ENCODE measurements at places on chromosomes 5 and 9. TPM values are rescaled to one million over a fixed set of nuclear protein-coding genes. Genes with fewer than 3 reads are reported as not detected.

CCNB1 gene
- total RNA-seq = 0.75 TPM

ZBTB26 gene
- 5.9 TPM for total RNA-seq

RABGAP1 gene
- 20.2 TPM for total RNA-seq

HMCN2 gene
- not detected for total RNA-seq

MEGF10 gene
- not detected for total RNA-seq

PCDHGB3 gene
- not detected for total RNA-seq

TRIM7 gene
- total RNA-seq = 0.95 TPM

SLC28A3 gene
- not detected for total RNA-seq

SPOCK1 gene
- total RNA-seq = not detected

SLC34A1 gene
- not detected for total RNA-seq

DPM2 gene
- total RNA-seq = 42.7 TPM

GRCh38 chr9:5873439-5873838 lies 17.2 kb upstream of the MLANA start:
- no peak for DNase-seq

GRCh38 chr9:18821788-18822187 lies 211.2 kb downstream of the SAXO1 start:
- DNase-seq = no peak

DNA sequence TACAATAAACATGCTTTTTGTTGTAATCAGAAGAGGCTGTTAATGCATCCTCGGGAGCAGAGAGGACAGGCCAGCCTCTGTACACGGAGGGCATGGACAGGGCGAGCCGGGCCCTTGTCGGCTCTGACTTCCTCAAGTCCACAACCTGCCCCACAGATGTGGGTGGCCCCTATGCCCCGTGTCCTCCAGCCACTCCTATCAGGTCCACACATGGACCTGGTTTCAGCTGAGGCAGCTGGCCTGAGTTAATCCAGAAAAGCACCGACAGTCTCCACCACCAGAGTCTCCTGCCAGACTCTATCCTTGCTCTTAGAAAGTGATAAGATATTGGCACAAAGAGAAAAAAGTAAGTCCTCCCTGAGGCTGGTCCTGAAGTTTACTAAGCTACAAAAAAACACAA lies 52.4 kb upstream of the PHYKPL start:
- DNase-seq = no peak

DNA sequence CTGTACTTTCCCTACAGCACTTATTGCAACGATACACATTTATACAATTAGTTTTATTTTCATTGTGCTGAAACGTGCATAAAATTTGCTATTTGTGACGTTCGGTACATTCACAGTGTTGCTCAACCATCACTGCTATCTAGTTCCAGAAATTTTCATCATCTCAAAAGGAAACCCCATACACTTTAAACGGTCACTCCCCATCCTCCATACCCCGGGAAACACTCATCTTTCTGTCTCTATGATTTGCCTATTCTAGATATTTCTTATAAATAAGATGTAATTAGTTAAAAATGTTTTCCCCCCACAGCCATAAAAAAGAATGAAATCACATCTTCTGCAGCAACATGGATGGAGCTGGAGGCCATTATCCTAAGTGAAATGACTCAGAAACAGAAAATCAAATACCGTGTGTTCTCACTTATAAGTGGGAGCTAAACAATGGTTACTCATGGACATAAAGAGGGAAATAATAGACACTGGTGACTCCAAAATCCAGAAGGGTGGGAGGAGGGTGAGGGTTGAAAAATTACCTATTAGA lies 40.2 kb upstream of the TEX48 start:
- DNase-seq = no peak

DNA sequence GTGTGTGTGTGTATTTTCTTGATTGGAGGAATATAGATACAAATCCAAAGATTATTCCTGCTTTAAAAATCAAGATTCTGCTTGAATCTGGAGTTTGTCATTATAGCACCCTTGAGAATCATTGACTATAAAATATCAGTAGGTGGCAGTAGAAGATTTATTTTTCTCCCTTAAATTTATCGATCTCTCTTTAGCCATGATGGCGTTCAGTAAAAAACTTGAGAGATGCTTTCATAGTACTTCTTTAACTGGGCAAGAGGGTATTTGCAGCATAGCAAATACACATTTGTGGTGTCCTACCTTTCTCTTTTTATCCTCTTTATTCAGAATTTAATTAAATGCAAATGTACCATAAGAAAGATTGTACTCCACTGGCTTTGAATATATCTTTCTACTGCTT lies 307.7 kb downstream of the ADGRV1 start:
- no peak for DNase-seq

- DNase-seq = no peak
These were observed 86.2 kb downstream of the MRPS27 start for GRCh38 chr5:72233835-72234234.

DNA sequence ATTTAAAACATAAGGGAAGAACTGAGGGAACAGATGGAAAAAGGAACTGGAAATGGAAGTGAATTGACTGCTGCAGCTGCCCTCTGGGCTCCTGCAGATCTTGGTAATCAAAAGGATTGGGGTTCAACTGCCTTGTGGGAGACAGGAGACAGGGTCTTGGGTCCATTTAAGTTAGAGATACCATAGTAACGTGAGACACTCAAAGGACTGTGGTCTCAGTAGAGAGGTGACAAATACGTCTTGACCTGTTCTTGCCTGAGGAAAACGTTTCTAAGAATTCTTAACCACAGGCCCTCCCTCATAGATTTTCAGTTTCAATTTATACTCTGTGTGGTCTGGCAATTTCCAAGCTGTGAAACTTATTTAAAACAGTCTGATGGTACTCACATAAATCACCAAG lies 100.8 kb upstream of the DHFR start:
- DNase-seq = no peak

DNA sequence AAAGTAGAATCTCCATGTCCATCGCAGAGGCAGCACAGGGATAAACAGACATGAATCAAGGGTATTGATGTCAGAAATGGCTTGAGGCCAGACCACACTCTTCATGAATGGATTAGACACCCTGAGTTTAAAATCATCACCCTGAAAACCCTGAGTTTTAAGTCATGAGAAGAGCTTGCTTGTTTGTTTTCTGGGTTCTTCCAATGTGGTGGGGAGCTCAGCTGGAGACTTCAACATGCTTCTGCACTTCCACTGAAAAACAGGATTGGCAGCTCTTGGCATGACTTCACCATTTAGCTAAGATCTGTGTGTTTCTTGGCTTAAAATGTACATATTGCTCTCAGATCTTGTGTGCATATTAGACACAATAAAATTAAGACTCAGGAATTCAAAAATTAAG lies 9.8 kb downstream of the GCNT4 start:
- no peak for DNase-seq

GRCh38 chr5:128154943-128155342 lies 71.4 kb downstream of the SLC12A2 start:
- no peak for DNase-seq

- DNase-seq = no peak
These were observed 37.7 kb downstream of the PCDHAC2 start for GRCh38 chr5:141003791-141004611.

- no peak for DNase-seq
These were observed 763 bp upstream of the IRX2 start for GRCh38 chr5:2752059-2752820.

- DNase-seq = no peak
These were observed 3.1 kb upstream of the NDUFS4 start for GRCh38 chr5:53557386-53557785.

DNA sequence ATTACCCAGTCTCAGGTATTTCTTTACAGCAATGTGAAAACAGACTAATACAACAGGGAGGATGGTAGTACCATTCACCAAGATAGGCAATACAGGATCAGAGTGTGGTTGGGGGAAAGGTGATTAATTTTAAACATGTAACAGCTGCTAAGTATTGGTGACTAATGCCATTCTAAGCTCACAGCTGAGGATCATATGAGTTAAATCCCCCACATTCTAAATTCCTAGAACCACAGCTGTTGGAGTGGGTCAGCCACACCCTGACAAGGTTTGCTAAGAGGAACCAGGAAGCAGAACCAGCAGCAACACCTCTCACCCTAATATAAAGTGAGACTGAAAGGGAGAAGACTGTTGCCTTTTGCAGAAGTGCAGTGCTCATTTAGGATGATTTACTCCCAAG lies 24.8 kb downstream of the HSPB3 start:
- DNase-seq = no peak

DNA sequence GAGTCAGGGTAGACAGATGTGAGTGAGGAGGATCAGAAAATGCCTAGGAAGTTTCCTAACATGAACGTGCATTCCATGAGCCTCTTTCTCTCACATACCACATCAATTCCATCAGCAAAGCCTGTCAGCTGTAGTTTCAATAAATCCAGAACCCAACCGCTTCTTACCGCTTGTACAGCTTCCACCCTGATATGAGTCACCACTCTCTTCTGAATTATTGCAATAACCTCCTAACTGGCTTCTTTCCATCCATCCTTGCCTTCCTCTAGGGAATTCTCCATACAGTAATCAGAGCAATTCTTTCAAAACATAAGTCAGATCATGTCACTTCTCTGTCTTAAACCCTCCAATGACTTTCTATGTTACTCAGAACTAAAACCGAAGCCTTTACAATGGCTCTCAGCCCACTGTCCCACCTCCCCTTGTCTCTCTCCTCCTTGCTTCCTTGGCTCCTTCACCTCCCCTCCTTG lies 8.1 kb upstream of the RAD23B start:
- no peak for DNase-seq

- DNase-seq = no peak
These were observed 106.8 kb upstream of the FST start for GRCh38 chr5:53373451-53374158.

- no peak for DNase-seq
These were observed 30.5 kb downstream of the EXD3 start for GRCh38 chr9:137392232-137393007.

GRCh38 chr5:176702671-176703641 lies 55.7 kb downstream of the TSPAN17 start:
- no peak for DNase-seq

- no peak for DNase-seq
These were observed 202.7 kb upstream of the NR3C1 start for GRCh38 chr5:143606043-143606752.

DNA sequence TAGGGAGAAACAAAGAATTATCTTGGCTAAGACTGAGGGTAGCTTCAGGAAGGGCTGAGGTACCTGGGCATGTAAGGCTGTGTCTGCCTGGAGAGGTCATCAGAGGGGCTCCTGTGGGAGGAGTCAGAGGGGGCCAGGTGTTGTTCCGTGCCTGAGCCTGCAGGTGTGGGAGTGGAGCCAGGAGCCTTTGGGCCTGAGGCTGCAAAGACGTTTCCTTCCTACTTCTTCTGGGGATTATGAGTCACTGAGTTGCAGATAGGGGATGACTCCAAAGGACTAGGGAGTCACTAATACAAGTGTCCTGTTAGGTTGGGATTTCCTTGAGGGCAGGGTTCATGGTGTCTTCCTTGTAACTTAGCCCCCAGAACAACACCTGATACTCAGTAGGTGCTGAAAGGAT lies 391.1 kb downstream of the ARHGEF28 start:
- no peak for DNase-seq

DNA sequence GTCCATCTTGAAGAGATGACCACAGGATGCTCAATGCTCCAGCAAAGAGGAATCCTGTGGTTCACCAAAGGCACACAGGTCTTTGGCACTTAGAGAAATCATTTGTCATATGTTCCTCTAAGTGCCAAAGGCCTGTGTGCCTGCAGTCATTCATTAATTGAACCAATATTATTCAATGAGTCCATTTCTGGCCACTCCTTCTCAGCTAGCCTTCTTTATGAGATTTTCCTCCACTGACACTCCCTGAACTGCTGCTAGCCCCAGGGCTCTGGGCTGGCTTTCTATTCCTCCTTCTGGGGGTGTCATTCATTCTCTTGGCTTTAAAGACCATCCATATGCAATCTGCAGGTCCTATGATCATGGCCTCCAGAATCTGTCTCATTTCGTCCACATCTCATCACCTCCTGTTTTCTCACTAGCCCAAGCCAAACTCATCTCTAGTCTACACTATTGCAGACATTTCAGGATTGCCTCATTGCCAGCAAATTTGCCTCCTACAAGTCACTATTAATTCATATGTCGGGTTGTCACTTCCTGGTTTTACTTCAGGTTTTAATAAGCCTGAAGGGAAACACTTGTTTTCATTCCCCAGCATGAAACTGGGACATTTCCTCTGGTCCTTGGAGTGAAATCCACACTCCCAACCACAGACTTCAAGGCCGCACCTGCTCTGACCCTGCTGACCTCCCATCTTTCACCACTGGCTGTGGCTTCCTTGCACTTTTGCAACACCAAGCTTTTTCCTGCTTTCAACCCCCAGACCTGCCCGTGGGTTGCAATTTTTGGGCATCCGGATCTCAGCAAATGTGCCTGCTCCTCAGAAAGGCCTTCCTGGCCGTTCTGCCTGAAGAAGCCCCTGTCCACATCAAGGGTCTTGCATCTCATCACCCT lies 35.1 kb downstream of the KCNIP1 start:
- no peak for DNase-seq

GRCh38 chr5:56881571-56881970 lies 27.8 kb upstream of the SETD9 start:
- no peak for DNase-seq

- no peak for DNase-seq
These were observed 87.9 kb downstream of the CEMIP2 start for GRCh38 chr9:71680189-71680980.

DNA sequence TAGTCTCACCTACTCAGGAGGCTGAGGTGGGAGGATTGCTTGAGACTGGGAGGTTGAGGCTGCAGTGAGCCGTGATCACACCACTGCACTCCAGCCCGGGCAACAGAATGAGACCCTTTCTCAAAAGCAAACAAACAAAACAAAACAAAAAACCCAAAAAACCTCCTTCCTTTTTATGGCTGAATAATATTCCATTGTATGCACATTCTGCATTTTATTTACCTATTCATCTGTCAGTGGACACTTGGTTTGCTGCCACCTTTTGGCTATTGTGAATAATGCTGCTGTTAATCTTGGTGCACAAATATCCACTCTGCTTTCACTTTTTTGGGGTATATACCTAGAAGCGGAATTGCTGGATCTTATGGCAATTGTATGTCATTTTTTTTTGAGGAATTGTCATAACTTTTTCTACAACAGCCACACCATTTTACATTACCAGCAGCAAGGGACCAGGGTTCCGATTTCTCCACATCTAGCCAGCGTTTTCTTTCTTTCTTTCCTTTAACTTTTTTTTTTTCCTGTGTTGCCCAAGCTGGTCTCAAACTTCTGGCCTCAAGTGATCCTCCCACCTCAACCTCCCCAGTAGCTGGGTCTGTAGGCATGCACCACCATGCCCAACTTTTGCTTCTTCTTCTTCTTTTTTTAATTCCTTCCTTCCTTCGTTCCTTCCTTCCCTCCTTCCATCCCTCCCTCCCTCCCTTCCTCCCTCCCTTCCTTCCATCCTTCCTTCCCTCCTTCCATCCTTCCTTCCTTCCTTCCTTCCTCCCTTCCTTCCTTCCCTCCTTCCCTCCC lies 30.6 kb downstream of the NKX2-5 start:
- no peak for DNase-seq

DNA sequence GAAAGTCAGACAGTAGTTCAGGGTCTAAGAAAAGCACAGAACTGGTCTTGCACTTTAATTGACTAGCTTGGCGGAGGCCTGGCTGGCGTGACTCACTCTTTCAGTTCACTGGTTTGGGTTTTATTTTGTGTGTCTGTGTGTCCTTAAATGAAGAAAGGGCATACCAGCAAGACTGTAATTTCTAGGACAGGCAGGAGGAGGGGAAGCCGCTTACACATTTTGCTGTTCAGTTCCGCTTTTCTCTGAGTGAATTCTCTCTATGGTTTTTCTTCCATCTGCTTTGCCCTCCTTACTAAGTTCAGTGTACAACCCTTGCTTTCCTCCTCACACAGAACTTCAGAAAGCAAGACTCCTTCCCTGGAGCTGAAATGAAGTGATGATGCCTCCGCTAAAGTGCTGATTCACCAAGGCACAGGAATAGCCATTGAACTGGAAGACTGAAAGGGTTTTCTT lies 150.8 kb downstream of the MEF2C start:
- DNase-seq = no peak

GRCh38 chr5:96633820-96634219 lies 28.4 kb upstream of the CAST start:
- no peak for DNase-seq
